ENCODE measurements at places on chromosomes 3 and 15. TPM values are rescaled to one million over a fixed set of nuclear protein-coding genes. Genes with fewer than 3 reads are reported as not detected.
A peak's percentile ranks its signal among the peaks of the same experiment; 100 is the strongest.

The GNAT1 gene
- not detected for total RNA-seq

The TMEM212 gene
- not detected for total RNA-seq

The SAMMSON gene
- total RNA-seq: not detected

DNA sequence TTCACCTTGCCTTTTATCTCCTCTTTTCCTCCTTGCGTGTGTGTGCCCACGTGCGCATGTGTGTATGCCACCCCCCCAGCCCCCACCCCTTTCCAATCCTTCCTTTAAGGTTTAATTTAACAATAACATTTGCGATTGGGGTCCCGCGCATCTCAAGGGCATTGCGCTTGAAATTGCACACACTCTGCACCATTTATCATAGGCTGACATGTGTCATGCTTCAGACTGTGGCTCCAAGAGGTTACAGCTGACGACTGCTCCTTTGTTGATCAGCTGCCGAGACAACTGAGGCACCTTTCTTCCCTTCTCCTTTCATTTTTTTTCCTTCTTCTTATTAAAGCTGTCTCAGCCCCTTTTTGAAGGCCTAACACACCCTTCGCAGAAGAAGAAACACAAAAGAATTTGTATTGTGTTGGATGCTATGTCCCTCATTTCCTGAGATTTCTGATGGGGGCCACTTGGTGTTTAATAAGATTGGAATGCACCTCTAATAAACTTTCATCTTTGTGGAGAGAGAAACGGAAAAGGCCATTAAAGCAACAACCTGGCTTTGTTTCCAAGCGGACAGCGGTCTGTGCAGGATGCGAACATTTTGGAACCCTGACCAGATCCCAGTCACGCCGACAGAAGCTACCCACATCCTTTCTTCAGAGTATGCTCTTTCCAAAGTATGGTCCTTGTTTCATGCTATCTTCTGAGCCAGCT lies 470.1 kb downstream of the MCTP2 start:
- no peak for DNase-seq
- no peak overlapping the region for H3K27ac ChIP-seq
- no peak overlapping the region for H3K4me3 ChIP-seq
- peaks cover 19% of the 10 kb centered on the region for H3K27me3 ChIP-seq

DNA sequence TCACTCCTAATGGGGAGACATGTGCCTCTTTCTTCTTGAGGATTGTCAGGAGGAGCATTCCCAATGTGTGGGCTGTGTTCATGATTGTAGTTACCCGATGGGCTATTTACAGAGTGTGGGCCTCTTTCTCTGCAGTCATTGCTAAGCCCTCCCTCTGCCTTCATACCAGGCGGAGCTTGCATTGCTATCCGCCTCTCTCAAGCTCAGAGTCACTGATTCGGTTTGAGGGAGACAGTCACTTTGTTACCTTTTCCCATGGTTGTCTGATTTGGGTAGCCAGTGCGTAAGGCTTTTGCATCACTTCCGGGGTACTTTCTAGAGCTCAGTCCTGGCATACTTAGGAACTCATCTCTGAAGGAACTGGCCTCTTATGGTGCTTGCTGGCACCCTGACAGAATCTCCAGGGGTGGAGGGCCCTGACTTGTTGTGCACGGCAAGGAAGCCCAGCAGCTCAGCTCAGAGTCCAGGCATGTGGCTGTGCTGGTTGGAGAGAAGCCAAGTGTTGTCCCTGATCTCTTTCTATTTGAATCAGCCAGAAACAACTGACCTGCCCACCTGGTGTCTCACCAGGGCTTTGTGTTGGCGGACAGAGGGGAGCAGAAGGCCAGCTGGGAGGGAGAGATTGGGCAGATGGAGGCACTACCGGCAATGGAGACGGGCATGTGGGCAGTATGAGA lies 79.8 kb downstream of the EPHB1 start:
- no peak overlapping the region for H3K27ac ChIP-seq
- no peak overlapping the region for H3K4me3 ChIP-seq
- DNase-seq: no peak
- no peaks in the 10 kb centered on the region for H3K36me3 ChIP-seq
- H3K4me1 ChIP-seq: no peaks in the 10 kb centered on the region

DNA sequence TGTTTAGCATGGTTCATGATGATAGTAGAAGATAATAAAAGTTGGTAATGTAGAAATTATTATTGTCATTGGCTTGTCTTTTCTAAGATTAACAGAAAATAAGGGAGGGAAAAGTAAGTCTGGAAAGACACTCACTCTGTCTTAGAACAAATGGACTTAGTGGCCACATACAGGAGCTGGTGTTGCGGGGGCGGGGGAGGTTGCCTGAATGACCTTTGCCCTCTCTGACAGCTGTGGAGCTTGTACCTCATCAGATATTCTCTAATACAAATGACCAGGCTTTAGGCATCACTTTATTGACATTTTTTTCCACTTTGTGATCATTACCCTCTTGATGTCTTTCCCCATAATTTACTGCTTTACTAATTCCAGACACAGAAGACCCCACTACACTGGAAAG lies 5.9 kb downstream of the TAGLN3 start:
- DNase-seq: no peak
- no peak overlapping the region for H3K27ac ChIP-seq
- peaks cover 28% of the 10 kb centered on the region for H3K4me1 ChIP-seq
- H3K36me3 ChIP-seq: no peaks in the 10 kb centered on the region
- H3K4me3 ChIP-seq: no peak overlapping the region

- H3K27me3 ChIP-seq: no peaks in the 10 kb centered on the region
- no peak overlapping the region for H3K4me3 ChIP-seq
- H3K27ac ChIP-seq: no peak overlapping the region
- DNase-seq: no peak
- peaks cover 7% of the 10 kb centered on the region for H3K4me1 ChIP-seq
Observed at GRCh38 chr3:129655291-129655700, 48.8 kb upstream of the PLXND1 start.

GRCh38 chr3:76096836-76097588 lies 311.7 kb upstream of the ZNF717 start:
- H3K4me3 ChIP-seq: no peak overlapping the region
- no peak overlapping the region for H3K27ac ChIP-seq
- H3K36me3 ChIP-seq: no peaks in the 10 kb centered on the region
- H3K27me3 ChIP-seq: no peaks in the 10 kb centered on the region

DNA sequence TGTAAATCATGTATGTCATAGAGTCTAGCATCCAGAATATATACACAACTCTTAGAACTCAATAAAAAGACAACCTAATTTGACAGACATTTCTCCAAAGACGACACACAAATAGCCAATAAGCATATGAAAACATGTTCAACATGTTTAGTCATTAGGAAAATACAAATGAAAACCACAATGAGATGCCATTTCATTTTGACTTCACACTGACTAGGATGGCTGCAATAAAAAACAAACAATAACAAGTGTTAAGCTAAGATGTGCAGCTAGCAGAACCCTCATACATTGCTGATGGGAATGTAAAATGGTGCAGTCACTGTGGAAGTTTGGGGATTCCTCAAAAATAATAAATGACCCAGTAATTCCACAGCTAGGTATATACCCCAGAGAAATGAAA lies 16.4 kb downstream of the SPG11 start:
- H3K27me3 ChIP-seq: no peaks in the 10 kb centered on the region
- no peak overlapping the region for H3K4me3 ChIP-seq
- no peak for DNase-seq
- no peak overlapping the region for H3K27ac ChIP-seq

- no peak overlapping the region for H3K4me3 ChIP-seq
- H3K27me3 ChIP-seq: no peaks in the 10 kb centered on the region
- no peak for DNase-seq
Observed at GRCh38 chr3:166818464-166818863, 561.6 kb downstream of the ZBBX start.

- H3K27ac ChIP-seq: peak overlapping the region; percentile 93
- DNase-seq: no peak
- H3K36me3 ChIP-seq: no peaks in the 10 kb centered on the region
Observed at GRCh38 chr3:32420126-32421038, 28.7 kb downstream of the CMTM7 start.

GRCh38 chr3:171462224-171462623 lies 2.0 kb upstream of the TNIK start:
- H3K27ac ChIP-seq: peak overlapping the region; percentile 89
- H3K4me3 ChIP-seq: peak overlapping the region; percentile 94
- H3K4me1 ChIP-seq: peaks cover 28% of the 10 kb centered on the region
- no peaks in the 10 kb centered on the region for H3K27me3 ChIP-seq

GRCh38 chr3:48614044-48614443 lies 4.6 kb upstream of the UQCRC1 start:
- no peaks in the 10 kb centered on the region for H3K27me3 ChIP-seq
- H3K4me1 ChIP-seq: peaks cover 4% of the 10 kb centered on the region
- no peak overlapping the region for H3K4me3 ChIP-seq
- H3K36me3 ChIP-seq: peaks cover 2% of the 10 kb centered on the region
- no peak for DNase-seq

DNA sequence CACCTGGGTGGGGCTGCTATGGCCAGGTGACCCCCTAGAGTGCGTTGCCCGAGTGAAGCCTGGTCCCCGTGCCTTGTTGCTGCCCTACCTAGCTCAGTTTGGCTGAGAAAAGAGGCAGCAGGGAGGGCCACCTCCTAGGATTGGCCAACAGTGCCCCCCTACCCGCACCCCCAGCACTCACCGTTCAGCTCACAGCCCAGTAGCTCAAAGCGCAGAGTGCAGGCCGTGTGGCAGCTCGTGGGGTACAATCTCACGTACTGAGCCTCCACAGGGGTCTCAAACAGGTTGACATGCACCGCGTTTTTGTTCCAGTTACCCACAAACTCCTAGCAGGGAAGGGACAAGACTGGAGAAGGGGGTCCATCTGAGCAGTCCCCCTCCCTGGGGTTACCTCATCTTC lies 7.6 kb downstream of the MFGE8 start:
- H3K4me3 ChIP-seq: no peak overlapping the region
- DNase-seq: no peak
- peaks cover 1% of the 10 kb centered on the region for H3K36me3 ChIP-seq
- peak overlapping the region; percentile 97 for H3K27ac ChIP-seq
- no peaks in the 10 kb centered on the region for H3K27me3 ChIP-seq

- H3K4me3 ChIP-seq: no peak overlapping the region
- H3K36me3 ChIP-seq: peaks cover 19% of the 10 kb centered on the region
- no peak for DNase-seq
- no peaks in the 10 kb centered on the region for H3K4me1 ChIP-seq
- H3K27ac ChIP-seq: no peak overlapping the region
- H3K27me3 ChIP-seq: no peaks in the 10 kb centered on the region
Observed at GRCh38 chr15:90750186-90750585, 33.0 kb downstream of the BLM start.

DNA sequence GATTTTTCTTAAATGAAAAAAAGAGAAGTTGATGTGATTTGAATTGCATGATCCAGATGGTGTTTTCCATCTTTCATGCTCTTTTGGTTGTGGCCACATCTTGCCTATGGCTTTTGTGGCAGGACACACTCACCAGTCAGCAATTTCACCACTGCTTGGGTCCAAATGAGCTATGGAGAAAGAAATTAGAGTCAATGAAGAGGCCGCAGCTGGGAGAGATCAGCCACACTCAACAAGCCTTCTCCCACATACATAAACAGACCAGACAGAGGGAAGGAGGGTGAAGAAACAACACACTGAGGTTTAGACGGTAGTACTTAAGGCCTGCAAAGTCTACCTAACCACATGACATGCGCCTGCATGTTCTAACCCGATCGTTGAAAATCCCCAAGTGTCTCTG lies 110.7 kb upstream of the CDIN1 start:
- H3K27me3 ChIP-seq: peaks cover 4% of the 10 kb centered on the region
- H3K4me3 ChIP-seq: no peak overlapping the region
- no peaks in the 10 kb centered on the region for H3K4me1 ChIP-seq

- peaks cover 3% of the 10 kb centered on the region for H3K4me1 ChIP-seq
- H3K27me3 ChIP-seq: no peaks in the 10 kb centered on the region
- H3K36me3 ChIP-seq: peaks cover 2% of the 10 kb centered on the region
- H3K27ac ChIP-seq: no peak overlapping the region
- no peak overlapping the region for H3K4me3 ChIP-seq
Observed at GRCh38 chr3:131082246-131082645, 55.6 kb downstream of the NEK11 start.

DNA sequence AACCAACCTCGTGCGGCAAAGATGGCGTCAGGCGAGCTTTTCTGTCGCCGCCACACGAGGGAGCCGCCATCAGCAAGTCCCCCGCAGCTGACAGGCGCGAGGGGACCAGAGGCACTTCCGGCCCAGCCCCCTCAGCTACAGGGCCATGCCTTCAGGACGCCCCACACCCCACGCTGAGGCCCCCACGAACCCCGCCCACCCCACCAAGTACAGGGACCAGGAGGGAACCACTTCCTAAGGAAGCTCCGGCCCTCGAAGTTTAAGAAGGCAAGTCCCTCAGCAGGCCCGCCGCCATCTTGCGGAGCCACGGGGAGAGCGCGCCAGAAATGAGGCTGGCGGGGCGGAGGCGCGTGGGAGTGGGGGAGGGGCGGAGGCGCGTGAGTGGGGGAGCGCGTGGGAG lies 790 bp downstream of the DAZL start:
- DNase-seq: no peak
- no peak overlapping the region for H3K27ac ChIP-seq
- H3K36me3 ChIP-seq: no peaks in the 10 kb centered on the region
- H3K4me3 ChIP-seq: no peak overlapping the region
- peaks cover 5% of the 10 kb centered on the region for H3K4me1 ChIP-seq
- no peaks in the 10 kb centered on the region for H3K27me3 ChIP-seq

- H3K27ac ChIP-seq: peak overlapping the region; percentile 95
- peak; percentile 8 for DNase-seq
- no peaks in the 10 kb centered on the region for H3K36me3 ChIP-seq
- peaks cover 20% of the 10 kb centered on the region for H3K4me1 ChIP-seq
- no peaks in the 10 kb centered on the region for H3K27me3 ChIP-seq
Observed at GRCh38 chr3:171494457-171495109, 34.4 kb upstream of the TNIK start.

GRCh38 chr3:17442332-17443049 lies 299.9 kb downstream of the TBC1D5 start:
- no peaks in the 10 kb centered on the region for H3K27me3 ChIP-seq
- peaks cover 38% of the 10 kb centered on the region for H3K36me3 ChIP-seq
- no peaks in the 10 kb centered on the region for H3K4me1 ChIP-seq
- DNase-seq: no peak
- no peak overlapping the region for H3K27ac ChIP-seq
- H3K4me3 ChIP-seq: no peak overlapping the region

DNA sequence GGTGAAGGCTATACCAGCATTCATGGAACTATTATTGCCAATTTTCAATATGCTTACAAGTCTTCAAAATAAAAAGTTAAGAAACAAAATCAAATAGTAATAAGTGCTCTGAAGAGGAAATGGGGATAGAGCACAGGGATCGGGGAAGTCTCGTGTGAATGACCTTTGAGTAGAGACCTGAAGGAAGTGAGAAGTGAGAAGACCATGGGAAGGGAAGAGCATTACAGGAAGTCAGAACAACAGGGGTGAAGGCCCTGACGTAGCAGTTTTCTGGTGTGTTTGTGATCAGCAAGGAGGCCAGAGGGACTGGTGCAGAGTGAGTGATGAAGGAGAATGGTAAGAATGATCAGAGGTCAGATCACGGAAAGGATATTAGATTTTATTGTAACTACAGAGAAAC lies 48.1 kb downstream of the STAC start:
- DNase-seq: no peak
- peaks cover 2% of the 10 kb centered on the region for H3K27me3 ChIP-seq
- H3K36me3 ChIP-seq: no peaks in the 10 kb centered on the region
- no peak overlapping the region for H3K4me3 ChIP-seq
- no peak overlapping the region for H3K27ac ChIP-seq

GRCh38 chr15:22786868-22787698 lies 639 bp downstream of the NIPA1 start:
- H3K36me3 ChIP-seq: peaks cover 4% of the 10 kb centered on the region
- H3K4me1 ChIP-seq: peaks cover 33% of the 10 kb centered on the region
- peak overlapping the region; percentile 90 for H3K4me3 ChIP-seq
- no peak for DNase-seq
- H3K27me3 ChIP-seq: no peaks in the 10 kb centered on the region

GRCh38 chr3:1442271-1442670 lies 349.4 kb downstream of the CNTN6 start:
- no peaks in the 10 kb centered on the region for H3K27me3 ChIP-seq
- H3K4me3 ChIP-seq: no peak overlapping the region
- no peaks in the 10 kb centered on the region for H3K4me1 ChIP-seq
- no peak overlapping the region for H3K27ac ChIP-seq
- DNase-seq: no peak
